ENCODE measurements at places on chromosomes 12 and 14.

- DNase-seq: peak; percentile 6
These were observed 237.2 kb downstream of the SLC15A4 start for GRCh38 chr12:128586451-128587029.

DNA sequence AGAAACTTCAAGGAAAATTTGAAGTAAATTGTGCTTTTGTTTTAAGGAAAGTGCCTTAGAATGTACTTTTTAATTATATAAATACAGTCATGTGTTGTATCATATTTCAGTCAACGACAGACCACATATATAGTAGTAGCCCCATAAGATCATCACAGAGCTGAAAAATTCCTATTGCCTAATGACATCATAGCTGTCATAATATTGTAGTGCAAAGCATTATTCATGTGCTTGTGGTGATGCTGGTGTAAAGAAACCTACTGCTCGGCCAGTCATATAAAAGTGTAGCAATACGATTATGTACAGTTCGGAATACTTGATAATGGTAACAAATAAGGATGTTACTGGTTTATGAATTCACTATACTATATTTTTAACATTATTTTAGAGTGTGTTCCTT lies 198.9 kb upstream of the SLC16A7 start:
- DNase-seq: no peak

- no peak for DNase-seq
These were observed 341.0 kb upstream of the FKBP4 start for GRCh38 chr12:2453761-2454090.

DNA sequence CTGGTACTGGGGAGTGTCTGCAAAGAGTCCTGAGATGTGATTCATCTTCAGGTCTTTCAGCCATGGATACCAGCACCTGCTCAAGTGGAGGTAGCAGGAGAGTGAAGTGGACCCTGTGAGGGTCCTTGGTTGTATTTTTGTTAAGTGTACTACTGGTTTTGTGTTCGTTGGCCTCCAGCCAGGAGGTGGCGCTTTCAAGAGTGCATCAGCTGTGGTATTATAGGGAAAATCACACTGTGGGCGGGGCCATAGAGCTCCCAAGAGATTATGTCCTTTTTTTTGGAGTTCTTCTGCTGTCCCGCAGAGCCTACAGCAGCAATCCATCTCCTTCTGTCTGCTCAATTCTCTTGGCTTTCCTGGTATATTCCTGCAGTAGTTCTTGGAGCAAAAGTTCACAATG lies 66.8 kb downstream of the SPATA7 start:
- DNase-seq: no peak

GRCh38 chr14:52094546-52095271 lies 25.9 kb upstream of the NID2 start:
- DNase-seq: no peak

DNA sequence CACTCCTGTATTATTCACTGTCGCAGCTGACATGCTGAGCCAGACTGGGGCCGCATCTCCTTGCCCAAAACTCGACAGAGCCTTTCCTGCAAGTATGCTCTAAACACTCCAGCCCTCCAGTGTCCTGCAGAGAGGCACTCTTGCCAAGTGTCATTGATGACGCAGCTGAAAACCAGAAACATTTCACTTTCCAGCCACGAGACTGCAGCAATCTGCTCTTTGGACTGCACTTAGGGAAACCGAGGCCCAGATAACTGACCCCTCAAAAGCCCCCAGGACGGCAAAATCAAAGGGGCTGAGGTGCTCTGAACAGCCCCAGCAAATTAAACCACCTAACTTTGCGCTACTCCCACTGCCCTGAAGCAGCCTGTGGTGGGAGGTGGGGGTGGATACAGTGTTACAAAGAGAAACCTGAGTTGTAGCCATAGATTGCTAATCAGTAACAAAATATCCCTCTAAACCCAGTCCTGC lies 2.6 kb downstream of the CCDC85C start:
- peak; percentile 31 for DNase-seq

- DNase-seq: no peak
These were observed 49.3 kb downstream of the DLK1 start for GRCh38 chr14:100775831-100776591.

- DNase-seq: no peak
These were observed 811 bp upstream of the FBRSL1 start for GRCh38 chr12:132489078-132489601.

GRCh38 chr12:67681105-67681778 lies 32.7 kb downstream of the DYRK2 start:
- DNase-seq: no peak

- DNase-seq: no peak
These were observed 769.8 kb downstream of the C12orf50 start for GRCh38 chr12:87259391-87259790.

DNA sequence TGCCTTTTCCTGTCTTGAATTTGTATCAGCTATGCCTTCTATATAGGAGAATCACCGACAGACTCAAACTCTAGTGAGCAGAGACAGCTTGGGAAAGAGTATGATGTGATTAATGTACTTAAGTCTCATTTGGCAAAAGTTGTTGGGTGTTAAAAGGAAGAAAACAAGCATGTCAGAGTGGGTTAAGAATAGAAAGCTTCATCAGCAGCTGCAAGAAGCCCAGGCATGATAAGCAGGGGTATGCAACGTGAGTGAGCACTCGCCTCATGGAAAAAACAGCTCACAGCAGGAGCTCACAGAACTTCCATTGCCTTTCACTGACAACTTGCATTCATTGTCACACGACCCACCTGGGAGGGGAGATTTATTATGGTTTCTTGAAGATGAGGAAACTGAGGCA lies 35.9 kb upstream of the WNK1 start:
- no peak for DNase-seq

- no peak for DNase-seq
These were observed 45.0 kb upstream of the FZD10 start for GRCh38 chr12:130117233-130117632.

- no peak for DNase-seq
These were observed 23.9 kb downstream of the PZP start for GRCh38 chr12:9184276-9184675.

GRCh38 chr14:83217492-83217891 lies 1683.8 kb upstream of the SEL1L start:
- DNase-seq: no peak

DNA sequence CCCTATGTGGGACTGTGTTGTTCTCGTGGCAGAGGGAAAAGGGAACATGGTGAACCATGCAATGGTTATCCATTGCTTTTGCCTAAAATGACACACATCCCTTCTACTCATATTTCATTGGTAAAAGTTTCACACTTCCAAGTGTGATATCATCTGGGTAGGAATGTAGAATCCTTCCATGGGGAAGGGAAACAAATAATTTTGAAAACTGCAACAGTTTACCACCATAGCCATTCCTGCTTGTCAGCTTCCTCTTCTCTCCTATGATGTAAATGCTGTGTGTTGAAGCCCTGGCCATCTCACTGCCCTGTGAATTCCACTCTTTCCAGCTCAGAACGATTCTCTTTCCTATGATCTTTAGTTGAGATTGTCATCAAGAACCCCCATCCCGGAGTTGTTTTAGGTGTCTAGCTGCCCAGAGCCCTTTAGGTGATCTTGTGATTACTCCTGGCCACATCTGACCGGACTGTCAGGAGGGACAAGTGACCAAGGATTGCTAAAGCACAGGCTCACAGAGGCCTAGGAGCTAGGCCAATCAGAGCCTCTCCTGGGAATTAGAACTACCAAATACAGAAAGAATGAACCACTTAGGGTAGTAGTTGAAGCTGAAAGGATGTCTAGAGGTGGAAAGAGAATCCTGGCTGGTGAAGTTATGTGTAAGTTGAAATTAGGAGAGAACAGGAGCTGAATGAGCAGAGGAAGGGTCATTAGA lies 84.6 kb downstream of the VCPKMT start:
- no peak for DNase-seq

GRCh38 chr12:109744986-109745942 lies 31.6 kb downstream of the FAM222A start:
- DNase-seq: no peak

DNA sequence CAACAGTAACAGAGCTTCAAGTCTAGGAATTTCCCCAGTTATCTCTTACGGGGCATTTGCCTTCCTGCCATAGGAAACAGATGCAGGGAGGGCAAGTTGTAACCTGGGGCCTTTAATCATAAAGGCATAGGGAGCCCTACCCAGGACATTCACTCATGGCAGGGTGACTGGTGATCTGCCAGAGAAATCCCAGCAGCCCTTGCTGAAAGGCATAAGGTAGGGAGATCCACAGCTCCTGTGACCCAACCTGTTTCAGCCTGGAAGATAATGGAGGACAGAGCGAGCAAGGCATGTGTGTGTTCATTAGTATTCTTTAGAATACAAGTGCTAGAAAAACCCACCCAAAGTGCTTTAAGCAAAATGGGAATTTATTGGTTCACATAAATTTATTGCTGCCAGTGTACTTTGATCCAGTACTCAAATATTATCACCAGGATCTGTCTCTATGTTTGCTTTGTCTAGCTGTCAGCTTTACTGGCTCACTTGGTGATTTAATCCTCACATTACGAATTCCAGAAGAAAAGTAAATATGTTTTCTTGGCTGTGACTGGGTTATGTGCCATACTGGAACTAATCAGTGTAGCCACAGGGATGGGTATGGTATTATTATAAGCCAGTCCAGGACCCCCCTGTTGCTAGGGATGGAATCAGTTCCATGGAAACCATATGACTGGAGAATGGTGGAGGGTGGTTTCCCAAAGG lies 21.1 kb upstream of the AKAP6 start:
- DNase-seq: no peak

- DNase-seq: no peak
These were observed 42.5 kb downstream of the SPRING1 start for GRCh38 chr12:116695464-116695725.

DNA sequence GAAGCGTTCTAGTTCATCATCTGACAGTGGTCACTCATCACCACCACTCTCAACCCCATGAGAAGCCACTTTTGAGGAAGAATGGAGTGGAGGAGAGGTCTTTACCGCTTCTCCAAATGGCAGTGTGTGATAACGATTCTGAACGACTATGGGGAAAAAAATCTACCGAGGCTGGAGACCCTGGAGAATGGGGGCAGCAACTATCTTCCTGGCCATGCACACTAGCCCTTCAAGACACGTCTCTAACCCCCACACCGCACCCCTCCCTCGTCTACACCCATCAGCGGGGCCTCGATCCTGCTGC lies 365 bp downstream of the ING4 start:
- DNase-seq: no peak

DNA sequence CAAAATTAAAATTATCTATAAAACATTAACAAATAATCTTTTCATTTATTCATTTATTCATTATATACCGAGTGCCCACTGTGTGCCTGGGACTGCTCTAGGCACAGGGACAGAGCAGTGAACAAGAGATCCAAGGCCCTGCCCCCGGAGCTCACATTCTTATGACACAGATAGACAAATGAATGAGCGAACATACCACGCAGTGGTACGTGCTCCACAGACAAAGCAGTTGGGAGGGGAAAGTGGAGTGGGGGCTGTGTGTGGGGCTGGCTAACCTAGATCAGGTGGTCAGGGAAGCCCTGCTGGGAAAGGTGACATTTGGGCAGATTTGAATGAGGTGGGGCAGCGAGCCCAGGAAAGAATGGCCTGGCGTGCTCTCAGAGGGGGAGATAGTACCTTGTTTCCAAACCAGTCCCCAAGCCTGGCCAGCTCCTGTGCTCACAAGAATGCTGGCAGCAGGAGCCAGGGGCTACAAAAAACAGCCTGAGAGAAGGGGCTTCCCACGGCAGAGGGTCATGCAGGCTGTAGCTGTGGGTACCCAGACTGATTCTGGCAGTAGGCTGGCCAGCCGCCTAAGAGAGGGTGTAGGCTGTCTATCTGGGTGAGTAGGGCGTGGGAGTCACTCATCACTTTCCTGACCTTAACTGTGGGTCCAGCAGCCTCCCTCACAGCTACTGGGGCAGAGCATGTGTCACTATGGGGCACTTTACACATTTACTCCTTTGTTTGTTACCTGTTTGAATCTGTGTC lies 57.8 kb upstream of the ACTN1 start:
- DNase-seq: no peak

DNA sequence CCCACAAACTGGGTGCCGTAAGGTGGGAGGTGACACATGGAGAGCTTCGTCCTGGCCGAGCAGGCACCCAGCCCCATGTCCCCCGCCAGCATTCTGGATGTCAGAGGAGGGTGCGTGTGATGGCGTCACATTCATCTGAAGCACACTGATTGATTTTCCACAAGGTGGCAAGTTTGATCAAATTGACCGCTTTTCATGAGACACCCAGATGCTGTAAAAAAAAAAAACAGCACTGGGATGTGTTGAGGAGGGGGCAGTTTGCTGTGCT lies 24.2 kb downstream of the SLC25A29 start:
- no peak for DNase-seq

- DNase-seq: no peak
These were observed 255.4 kb downstream of the DAD1 start for GRCh38 chr14:22333422-22334274.

DNA sequence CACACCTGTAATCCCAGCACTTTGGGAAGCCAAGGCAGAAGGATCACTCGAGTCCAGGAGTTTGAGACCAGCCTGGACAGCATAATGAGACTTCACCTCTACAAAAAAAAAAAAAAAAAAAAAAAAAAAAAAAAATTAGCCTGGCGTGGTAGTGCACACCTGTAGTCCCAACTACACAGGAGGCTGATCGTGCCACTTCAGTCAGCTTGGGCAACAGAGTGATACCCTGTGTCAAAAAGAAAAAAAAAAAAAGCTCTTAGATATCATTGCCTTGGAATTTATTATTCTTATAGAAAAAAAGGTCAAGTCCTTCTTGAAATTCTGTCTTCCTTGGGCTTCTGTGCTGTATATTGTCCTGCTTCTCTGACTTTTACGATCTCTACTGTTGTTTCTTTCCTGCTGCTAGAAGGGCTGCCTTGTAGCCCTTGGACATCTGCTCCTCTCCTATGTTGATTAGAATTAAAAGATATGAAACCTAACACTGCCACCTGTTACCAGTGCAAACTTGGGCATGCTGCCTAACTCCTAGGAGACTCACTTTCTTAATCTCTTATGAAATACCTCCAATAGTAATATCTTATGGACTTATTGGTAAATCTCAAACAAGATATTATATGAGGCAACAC lies 5.7 kb downstream of the TMEM19 start:
- peak; percentile 65 for DNase-seq

- DNase-seq: peak; percentile 99
These were observed 18.9 kb downstream of the PITPNM2 start for GRCh38 chr12:123131879-123132402.

GRCh38 chr12:109140560-109140959 lies 24.2 kb downstream of the ACACB start:
- DNase-seq: no peak

DNA sequence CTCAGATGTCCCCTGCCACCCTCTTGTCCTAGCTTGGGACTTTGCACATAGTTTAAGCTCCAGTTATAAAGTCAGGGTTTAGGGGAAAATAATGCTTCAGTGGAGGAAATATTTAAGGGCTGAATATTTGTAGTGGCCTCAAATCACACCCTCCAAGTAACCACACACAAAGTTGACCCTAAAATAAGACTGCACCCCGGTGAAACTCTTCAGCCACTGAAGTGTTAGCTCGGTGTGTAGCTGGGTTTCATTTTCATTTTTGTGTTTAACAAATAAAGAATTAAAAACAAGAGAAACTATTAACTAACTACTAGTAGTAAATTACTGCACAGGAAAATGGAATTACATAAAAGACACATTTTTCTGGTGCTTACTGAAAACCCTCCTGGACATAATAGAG lies 14.8 kb upstream of the BCL11B start:
- no peak for DNase-seq

Measured in NCI-H510A treated with DMSO at 0.1 percent for 48 hours (cell line).